ELR (cell line): ENCODE measurements at places on chromosomes 5 and 9.

DNA sequence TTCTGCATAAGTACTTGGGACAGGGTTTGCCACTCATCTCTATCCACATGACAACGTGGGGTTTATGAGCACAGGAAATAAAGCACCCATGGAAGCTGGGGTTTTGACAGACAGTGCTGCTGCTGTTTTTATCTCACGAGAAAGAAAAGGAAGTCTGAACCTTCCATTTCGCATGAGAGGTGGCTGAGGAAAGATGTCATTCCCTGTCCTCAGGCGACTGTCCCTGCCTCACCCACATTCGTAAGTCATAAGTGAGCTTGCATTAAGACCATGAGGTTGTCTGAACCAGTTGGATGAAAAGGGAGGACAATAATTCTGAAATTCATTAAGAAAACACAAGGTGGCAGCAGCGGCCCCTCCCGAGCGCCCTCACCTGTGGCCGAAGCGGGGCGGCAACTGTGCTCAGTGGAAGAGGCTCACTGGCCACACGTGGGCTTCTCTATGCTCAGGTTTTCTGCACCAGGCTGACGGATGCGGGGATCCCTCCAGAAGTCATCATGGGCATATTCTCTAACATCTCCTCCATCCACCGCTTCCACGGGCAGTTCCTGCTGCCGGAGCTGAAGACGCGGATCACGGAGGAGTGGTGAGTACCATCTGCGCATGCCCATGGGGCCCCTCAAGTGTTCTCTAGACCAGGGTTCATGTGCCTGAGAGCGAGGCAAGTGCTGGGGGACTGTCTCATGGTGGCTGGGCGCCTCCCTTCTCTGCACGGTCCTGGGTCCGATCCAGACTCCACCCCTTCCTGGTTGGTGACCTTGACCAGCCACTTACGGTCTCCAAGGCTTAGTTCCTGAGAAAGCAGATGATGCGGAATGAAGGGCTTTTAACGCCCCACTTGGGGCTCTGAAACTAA lies 54.7 kb upstream of the SUSD3 start:
- peak; percentile 63 for DNase-seq

- peak; percentile 40 for DNase-seq
Measured at GRCh38 chr9:2216591-2216990, 201.4 kb downstream of the SMARCA2 start.

DNA sequence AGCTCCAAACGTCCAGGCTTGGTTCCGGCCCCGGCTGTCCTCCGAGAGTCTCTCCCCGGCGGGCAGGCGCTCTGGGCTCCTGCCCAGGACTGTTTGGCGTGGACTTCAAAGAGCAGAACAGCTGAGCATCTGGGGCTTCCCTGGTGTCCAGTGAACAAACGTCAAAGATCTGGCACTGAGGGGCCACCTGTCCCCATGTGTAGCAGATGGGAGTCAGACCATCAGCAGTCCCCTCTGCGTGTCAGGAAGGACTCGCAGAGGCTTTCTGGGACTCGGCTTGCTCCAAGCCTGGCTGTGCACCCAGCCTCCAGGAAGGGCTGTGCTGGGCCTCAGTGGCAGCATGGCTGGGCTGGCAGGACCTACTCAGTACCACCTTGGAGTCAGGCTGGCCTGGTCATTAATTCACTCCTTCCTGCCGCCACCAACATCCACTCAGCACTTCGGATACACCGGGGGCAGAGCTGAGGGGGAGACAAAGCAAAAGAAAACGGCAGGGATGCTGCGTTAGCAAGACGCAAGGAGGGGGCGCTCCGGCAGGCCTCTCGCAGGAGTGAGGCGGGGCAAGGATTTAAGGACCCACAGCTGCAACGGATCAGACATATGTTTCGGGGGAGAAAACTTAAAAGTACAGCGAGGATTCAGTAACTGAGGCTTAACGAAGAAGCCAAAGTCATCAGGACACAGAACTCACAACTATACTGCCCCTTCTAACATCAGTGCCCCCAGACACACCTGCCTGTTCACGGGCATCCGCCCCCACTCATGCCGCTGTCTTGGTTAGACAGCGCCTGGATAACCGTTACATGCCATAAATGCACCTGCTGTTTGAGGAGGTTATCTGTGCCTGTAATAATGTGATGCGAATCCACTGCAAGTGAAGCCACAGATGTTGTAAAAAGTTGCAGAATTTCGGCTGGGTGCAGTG lies 164.5 kb upstream of the PHYKPL start:
- no peak for DNase-seq

GRCh38 chr5:30368064-30368463 lies 825.4 kb upstream of the CDH6 start:
- no peak for DNase-seq

- no peak for DNase-seq
Measured at GRCh38 chr9:4333787-4334186, 33.9 kb upstream of the GLIS3 start.

DNA sequence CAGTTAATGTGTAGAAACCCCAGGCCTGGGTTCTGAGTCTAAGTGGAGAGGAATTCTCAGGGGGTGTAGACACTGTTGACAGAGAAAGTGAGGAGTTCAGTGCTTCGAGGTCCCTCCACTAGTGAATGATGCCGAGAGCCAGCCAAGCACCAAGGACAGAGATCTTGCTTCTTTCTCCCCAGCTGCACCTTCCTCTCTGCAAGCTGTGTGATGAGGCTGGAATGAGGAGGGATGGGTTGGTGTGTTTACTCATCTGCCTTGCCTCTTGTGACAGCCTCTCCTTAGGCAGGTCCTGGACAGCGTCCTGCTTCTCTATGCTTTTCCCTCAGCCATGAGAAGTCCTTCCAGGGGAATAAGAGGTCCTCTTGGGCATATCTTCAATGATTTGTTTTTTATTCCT lies 35.3 kb downstream of the HNRNPH1 start:
- no peak for DNase-seq

- DNase-seq, result no peak
Measured at GRCh38 chr5:155885199-155885598, 441.8 kb upstream of the SGCD start.

GRCh38 chr9:118693645-118694044 lies 675.6 kb downstream of the BRINP1 start:
- DNase-seq, result no peak

DNA sequence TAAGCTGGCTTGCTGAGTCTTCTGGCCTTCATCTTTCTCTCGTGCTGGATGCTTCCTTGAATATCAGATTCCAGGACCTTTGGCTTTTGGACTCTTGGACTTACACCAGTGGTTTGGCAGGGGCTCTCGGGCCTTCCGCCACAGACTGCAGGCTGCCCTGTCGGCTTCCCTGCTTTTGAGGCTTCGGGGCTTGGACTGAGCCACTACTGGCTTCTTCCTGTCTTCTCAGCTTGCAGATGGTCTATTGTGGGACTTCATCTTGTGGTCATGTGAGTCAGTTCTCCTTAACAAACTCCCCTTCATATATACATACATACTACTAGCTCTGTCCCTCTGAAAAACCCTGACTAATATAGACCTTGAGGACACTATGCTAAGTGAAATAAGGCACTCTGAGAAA lies 78.3 kb upstream of the SSBP2 start:
- DNase-seq, result no peak

- no peak for DNase-seq
Measured at GRCh38 chr9:603126-603525, 238.4 kb upstream of the DMRT1 start.

DNA sequence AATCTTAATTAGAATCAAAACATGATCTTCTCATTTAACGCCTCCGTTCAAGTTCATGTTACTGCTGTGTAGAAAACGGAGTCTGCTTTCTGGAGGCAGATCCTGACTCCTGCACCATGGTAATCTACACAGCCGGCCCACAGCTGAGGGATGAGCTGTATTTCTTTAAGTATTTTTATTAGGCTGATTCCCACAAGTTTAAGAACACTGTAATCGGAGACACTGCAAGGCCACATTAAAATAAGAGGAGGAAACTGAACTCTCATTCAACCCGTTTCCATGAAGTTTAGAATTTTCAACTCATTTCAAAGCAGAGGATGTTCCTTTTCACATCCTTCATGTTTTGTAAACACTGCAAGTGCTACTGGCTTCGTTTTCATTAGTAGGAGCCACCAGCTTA lies 372.2 kb downstream of the NFIB start:
- peak; percentile 4 for DNase-seq

DNA sequence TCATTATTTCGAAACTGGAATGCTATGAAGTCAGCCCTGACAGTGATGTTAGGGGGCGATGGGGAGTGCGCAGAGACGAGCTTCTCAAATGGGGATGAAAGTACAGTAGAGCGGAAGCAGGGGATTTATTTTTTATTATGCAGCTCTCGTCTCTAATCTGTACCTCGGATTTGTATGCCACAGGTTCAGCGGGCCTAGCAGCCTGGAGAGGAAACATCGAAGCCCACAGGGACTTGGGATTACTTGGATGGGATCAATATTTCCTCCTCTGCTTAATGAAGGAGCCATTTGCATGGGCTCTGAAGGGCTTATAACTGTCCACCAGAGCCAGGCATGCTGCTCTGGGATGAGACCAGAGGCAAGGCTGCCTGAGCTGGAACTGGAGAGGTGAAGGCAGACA lies 133.5 kb upstream of the RAPGEF1 start:
- DNase-seq, result no peak

GRCh38 chr5:156695774-156696173 lies 154.3 kb upstream of the PPP1R2B start:
- DNase-seq, result no peak
